ENCODE measurements at places on chromosomes 6 and 20.

DNA sequence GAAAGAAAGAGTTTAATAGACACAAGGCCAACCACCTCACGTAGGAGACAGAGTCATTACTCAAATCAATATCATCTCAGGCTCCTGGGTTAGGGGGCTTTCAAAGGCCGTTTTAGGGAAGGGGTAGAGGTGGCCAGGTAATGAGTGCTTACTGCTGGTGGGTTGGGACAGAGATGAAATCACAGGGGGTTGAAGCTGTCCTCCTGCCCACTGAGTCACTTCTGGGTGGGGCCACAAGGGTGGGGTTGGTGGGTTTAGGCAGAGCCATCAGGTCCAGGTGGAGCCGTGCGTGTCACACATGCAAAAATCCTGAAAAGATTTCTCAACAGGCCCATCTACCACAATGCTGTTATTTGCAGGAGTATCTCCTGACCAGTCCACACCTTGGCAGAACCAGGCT, 167.0 kb upstream of the EXOC2 start:
- no peak for DNase-seq

GRCh38 chr6:4924661-4925271, 79.1 kb downstream of the RPP40 start:
- no peak for DNase-seq

DNA sequence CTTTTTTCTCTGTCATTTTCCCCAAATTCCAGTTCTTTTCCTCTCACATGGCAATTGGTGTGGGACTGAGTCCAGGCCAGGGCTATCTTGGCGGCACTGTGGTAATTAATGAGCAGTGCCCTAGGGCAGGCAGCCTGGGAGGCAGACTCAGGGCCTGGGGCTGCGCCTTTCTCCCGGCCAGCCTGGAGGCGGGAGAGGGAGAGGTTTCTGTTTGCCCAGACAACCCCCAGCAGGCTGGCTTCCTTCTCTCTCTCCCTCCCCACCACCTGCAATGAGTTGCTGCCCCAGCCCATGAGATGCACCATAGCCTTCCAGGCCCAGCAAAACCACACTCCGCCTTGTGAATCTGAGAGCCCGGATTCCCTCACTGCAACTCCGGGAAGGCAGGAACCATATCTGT, 15.1 kb upstream of the CCDC167 start:
- DNase-seq: no peak

DNA sequence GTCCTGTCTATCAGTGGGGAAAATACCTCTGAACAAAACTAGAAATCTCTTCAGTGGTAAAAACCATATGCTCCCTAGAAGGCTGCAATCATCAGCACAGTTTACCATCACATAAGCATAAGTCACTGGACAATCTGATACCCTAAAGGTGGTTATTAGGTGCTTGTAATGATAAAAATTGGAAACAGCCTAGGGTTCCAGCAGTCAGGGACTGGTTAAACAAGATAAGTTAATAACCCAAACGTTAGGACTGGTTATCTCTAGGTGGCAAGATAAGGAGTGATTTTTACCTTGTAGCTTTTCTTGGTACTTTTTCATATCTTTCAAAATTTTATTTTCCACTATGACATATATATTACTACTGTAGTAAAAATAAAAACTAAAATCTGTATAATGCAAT, 11.0 kb downstream of the ECI2 start:
- DNase-seq: no peak

DNA sequence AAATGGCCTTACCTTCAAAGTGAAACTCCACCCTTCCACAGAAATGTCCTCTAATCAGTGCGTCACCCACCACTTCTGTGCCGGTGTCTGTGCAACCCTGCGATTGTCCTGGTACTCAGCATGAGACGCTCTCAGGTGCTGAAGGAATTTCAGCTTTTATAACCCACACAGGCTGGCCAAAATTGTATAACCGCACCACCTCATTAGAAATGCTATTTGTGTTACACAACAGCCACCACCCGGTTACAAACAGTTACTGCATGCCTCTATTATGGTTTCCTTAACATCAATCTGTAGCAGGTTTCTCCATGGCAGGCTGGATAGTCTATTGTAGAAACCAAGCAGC, 51.5 kb downstream of the SLC23A2 start:
- peak; percentile 68 for DNase-seq

DNA sequence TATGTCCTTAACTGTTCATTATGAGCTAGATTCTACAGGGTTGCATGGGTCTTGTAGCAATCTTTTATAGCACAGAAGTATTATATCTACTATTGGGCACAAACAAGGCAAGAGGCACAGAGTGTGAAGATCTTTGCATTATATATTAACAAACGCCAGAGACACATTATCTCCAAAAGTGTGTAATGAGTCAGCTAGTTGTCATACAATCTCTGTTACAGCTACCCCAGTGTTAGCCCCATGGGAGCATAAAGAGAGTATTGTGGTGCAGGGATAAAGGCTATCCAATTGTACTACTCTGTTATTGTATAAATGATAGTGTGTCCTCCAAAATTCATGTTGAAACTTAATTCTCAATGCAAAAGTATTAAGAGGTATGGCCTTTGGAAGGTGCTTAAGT, 148.4 kb upstream of the RIMS1 start:
- DNase-seq: no peak

- DNase-seq: peak; percentile 99
These were observed at the start of gene ZNF451 for GRCh38 chr6:57089687-57090457. Gene ZNF451, plus strand, starts transcription at chr6:57090188. Its CDS starts 66 bp downstream, at chr6:57090254.

GRCh38 chr6:145673504-145673903, 61.8 kb downstream of the EPM2A start:
- DNase-seq: no peak

DNA sequence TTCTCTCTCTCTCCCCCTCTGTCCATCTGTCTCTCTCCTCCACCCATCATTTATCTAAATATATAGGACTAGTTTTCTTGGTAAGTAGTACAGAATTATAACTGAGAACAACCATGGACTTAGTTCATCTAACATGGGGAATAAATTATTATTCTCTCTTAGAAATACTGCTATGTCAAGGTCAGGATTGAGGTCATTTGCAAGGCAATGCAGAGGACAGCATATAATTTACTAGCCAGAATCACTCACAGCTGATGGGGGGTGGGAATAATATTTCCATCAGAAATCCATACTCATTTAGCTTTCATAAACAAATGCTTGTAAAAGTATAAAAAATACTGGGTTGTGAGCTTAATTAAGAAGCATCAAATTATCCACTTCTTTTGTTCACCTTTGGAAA, 553.9 kb upstream of the POU3F2 start:
- DNase-seq: no peak

DNA sequence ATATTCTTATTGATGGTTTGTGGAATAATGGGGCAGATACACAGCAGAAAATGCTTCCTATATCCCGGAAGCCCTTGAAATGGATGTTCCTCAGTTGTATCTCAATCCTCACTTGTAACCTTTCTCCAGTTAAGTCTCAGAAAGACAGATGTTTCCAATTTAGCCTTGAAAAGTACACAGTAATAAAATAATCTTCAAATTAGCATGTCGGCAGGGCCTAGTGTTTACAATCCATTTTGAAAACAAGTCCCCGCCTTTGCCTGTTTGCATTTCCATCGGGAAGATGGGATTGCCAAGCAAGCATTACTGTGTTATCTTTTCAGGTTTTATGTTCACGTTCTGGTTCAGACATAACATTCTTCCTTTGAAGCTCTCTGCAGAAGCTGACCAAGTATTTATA, 41.5 kb downstream of the SNRNP48 start:
- peak; percentile 27 for DNase-seq

DNA sequence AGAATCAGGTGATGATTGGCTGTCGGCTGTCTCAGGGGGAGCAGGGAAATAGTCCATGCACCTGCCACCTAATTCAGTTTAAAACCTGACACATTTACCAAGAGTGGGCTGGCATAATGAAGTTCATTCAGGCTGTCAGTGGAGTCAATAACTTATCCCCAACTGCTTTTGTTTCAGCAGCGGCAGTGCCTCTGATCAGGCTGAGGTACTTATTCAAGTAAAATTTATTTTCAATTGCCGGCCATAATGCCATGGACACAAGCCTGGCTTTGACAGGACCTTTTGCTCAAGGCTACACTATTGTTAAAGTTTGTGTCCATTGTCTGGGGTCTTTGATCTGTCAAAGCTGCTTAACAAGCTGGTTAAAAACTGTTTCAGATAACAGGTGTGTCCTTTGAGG, 20.6 kb downstream of the OLIG3 start:
- DNase-seq: no peak

DNA sequence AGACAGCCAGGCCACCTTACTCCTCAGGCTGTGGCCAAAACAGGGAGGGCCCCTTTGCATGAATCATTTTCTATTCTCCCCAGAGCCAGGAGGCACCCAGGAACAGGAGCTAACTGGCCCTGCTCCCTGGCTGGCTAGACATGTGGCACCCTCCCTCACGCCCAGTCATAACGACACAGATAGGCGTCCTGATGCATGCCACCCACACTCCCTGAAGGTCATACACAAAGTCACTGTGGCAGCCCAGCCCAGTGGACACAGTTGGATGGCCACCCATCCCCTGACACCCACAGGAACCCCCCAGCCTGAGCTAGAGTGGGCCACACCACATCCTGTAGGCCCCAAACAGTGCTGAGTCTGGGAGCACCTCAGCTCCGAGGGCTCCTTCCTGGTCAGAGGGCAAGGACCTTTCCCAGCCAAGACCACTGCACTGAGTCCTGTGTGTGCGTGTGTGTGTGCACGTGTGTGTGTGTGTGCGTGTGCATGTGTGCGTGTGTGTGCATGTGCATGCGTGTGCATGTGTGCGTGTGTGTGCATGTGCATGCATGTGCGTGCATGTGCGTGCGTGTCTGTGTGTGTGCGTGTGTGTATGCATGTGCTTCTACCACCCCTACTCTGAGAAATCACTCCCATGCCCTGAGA, 21.6 kb downstream of the TFEB start:
- DNase-seq: no peak

DNA sequence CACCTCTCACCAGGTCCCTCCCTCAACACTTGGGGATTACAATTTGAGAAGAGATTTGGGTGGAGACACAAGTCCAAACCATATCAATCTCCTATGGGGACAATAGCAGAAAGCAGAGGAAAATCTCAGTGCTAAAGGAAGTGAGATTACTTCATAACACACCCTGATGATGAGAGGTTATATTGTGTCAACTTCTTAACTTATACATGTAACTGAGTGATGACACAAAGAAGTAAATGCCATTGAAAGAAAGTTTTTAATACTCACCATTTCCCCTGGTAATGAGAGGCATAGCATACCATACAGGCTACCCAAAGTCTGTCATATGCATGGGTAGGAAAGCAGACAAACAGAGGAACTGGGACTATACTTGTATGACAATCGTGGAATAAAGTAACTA, 137.2 kb downstream of the MMUT start:
- no peak for DNase-seq

- no peak for DNase-seq
These were observed 43.1 kb downstream of the RBM38 start for GRCh38 chr20:57434390-57434700.

- DNase-seq: peak; percentile 62
These were observed 29.7 kb upstream of the GATA5 start for GRCh38 chr20:62505337-62506045.

DNA sequence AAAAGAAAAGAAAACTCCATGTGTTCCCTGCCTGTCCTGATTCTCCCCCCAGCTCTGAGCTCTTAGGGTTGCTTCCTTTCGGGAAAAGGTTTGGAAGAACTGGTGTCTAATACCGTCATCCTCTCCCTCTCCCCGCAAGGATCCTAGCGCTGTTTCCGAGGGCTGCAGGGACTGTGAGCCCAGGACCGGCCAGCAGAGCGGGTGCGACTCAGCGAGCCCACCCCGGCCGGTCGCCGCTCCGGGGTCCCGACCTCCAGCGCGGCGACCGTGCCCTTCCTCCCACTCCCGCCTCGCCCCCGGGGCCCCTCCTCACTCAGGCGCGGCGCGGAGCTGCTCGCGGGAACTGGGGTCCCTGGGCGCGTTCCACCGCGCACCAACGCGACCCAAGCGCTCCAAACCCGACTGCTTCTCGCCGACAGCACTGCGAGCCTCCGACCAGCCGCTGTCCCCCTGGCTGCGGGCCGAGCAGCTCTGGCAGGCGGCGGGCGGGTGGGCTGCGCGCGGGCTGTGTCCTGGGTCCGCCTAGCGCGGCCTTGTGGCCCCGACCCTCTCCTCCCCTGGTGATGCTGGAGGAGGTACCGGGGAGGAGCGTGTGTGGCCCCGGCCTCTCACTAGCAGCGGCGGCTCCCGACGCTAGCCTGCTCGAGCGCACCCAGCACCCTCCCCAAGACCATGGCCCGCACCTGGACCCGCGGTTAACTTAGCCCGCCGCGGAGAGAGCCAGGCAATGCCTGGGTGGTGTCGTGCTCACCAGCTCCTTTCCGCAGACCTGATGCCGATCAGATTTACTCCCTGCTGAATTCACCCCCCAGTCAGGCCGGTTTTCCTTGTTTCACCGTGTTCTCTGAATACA, at the start of gene PLA2G7:
Gene PLA2G7 (minus strand): TSS at position 509 of the 853 bp plus-strand sequence. CDS start 12,484 bp downstream, outside the sequence.
- peak; percentile 65 for DNase-seq

GRCh38 chr6:1739220-1739619, 129.5 kb downstream of the FOXC1 start:
- no peak for DNase-seq

- DNase-seq: no peak
These were observed 22.0 kb downstream of the CENPW start for GRCh38 chr6:126361832-126362440.

DNA sequence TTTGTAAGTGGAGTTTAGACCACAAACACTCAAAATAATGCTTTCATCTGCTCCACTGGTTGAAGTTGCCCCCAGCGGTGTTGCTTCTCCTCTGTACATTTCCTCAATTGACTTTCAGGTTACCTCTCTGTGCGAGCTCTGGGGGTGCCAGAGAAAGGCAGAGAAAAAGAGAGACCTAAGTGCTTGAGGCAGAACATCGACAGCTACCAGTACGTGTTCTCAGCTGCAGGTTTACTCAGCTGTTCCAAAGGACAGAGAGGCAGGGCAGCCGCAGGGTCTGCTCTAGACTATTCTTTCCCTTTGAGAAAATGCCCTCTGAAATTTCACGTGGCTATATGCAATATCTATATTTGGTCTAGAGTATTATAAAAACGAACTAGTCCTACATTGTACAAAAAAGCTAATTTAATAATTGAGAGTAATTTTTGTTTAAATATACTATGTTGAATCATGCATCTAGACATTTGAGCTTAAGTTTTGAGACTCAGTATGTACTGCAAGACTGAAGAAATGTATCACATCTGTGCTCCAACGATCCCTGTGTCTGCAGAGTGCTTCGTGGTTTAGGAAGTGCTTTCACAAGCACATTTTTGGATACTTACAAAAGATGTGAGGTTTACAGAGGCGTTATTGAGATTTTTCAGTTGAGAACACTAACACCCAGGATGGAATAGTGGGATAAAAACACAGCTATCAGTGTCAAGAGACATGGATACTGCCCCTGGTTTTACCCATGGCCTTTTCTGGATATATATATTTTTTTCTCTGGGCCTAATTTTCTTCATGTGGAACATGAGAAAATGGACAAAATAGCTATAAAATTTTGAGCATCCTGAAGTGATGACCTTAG, 453.6 kb upstream of the FLRT3 start:
- DNase-seq: peak; percentile 28

DNA sequence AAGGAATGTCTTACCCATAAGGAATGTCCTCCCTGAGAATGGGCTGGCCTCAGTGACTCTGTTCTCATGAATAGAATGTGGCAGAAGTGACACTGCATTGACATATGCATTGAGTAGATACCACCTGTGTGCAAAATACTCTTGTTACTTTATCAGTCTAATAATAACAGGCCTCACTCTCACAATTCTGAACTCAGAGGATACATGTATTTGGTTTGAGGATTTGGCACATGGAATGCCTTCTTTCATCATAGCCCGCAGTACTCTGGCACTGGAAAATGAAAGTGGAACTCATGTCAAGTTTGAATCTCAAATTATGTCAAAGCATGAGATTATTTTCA, 52.9 kb upstream of the PLCB4 start:
- no peak for DNase-seq

- DNase-seq: no peak
These were observed 48.9 kb downstream of the RNASET2 start for GRCh38 chr6:166907373-166907841.

GRCh38 chr6:144530118-144530517, 245.0 kb downstream of the UTRN start:
- DNase-seq: no peak
